ENCODE measurements at places on chromosomes 1 and 21.

GRCh38 chr21:29074783-29075182 is 1.3 kb upstream of the CCT8 start:
- DNase-seq = no peak

GRCh38 chr21:29236201-29236600 is 62.5 kb upstream of the BACH1 start:
- no peak for DNase-seq

- no peak for DNase-seq
Measured at GRCh38 chr1:176601348-176601747, 138.4 kb downstream of the PAPPA2 start.

GRCh38 chr1:234707641-234708040 is 97.7 kb upstream of the IRF2BP2 start:
- no peak for DNase-seq

DNA sequence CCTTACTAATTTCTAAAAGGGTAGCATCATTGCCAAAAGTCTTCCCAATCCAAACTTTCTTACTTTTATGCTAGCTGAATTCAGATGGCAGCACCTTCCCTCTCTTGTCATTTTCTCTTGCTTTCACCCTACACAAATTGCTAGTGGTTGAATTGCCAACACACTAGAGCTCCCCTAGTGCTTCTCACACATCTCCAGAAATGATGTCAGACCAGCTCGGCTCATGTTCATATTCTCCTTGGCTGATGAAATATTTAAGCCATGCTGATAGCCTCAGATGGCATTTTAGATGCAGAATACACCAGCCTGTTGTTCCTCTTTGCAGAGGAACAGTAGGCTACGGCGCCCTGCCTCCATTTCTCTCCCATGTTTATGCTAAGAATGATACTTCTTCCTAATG is 256.9 kb downstream of the PTBP2 start:
- no peak for DNase-seq

DNA sequence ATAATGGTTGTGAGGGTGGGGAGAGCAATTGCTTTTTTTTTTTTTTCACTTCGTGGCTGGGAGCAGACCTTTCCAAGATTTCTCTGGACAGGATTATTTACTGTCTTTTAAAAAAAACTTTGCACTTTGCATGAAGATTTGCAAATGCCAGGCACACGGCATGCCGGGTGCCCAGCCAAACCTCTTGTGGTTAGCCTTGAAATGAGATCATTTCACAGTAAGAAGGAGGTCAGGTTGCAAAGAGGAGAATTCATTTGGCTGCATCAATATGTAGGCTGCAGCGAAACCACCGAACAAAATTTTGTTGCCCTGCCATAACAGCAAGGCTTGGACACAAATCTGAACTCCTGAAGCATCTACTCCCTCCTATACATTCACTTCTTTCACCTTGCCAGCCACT is 36.5 kb upstream of the KCND3 start:
- DNase-seq = no peak

DNA sequence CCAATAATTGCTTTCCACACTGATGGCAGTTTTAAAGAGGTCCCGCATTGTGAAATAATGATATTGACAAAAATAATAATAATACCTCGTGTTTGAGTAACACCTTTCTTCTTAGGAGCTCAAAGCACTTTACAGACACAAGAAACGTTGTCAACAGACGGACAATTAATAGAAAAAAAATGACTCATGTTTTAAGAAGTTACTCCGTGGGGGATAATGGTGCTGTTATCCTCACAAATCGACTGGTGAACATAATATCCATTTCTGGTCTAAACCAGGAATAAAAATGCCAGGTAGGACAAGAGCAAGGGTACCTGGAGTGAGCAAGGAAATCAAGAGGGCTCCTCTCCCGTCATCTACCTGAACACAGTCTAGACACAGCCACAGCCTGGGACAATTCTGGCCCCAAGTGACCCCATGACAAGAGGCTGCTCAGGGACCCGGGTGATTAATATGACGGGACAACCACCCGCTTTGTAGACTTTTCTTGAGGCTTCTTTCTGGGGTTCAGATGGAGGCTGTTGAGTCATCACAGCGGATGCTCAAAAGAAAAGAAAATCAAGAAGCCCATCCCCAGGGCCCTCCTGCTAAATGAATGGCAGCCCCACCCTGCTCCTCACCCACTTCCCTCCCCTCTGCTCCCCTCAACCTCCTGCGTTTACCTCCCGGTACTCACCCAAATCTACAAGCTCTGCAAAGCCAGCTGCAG is 146.2 kb upstream of the IRF2BP2 start:
- DNase-seq = no peak

DNA sequence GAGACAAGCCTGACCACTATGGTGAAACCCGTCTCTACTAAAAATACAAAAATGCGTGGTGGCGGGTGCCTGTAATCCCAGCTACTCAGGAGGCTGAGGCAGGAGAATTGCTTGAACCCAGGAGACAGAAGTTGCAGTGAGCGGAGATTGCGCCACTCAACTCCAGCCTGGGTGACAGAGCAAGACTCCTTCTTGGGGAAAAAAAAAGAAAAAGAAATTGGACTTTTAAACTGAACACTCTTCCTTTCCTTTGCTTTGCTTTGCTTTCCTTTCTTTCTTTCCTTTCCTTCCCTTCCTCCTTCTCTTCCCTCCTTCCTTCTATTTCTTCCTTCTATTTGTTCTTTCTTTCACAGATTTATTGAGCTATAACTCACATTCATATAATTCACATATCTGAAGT is 43.3 kb upstream of the PUM1 start:
- DNase-seq = no peak

DNA sequence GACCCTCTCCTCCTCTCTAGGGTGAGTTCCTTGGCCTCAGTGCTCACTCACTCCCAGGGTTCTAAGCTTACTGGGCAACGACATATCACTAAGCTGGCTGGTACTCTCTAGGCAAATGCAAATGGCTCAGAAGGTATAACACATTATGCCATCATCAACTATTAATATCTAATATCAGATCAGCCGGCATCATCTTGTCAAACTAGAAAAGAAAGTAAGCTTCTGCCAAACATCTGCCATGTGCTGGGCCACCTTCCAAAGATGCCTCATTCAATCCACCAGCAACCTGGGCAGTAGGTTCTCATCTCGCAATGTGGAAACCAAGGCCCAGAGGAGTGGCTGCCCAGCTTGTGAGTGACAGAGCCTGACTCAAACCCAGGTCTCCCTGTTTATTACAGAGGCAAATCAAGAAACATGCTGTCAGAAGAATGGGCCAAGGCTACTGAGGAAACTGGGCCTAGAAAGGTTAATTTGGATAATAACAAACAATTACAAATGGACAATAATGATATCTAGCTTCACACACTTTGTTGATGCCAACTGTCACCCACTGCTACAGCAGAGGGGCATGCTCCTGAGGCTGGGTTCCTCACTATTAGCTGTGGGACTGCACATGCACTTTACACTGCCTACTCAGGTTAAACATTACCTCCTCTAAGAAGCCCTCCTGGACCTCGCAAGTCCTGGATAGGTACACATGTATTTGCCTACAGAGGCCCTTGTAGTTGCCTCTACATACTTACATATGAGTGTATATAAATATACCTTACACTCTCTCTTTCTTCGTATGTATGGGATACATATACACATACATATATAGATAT is 183.3 kb upstream of the JUN start:
- DNase-seq = no peak

- no peak for DNase-seq
Measured at GRCh38 chr21:26280775-26281174, 110.2 kb upstream of the APP start.

DNA sequence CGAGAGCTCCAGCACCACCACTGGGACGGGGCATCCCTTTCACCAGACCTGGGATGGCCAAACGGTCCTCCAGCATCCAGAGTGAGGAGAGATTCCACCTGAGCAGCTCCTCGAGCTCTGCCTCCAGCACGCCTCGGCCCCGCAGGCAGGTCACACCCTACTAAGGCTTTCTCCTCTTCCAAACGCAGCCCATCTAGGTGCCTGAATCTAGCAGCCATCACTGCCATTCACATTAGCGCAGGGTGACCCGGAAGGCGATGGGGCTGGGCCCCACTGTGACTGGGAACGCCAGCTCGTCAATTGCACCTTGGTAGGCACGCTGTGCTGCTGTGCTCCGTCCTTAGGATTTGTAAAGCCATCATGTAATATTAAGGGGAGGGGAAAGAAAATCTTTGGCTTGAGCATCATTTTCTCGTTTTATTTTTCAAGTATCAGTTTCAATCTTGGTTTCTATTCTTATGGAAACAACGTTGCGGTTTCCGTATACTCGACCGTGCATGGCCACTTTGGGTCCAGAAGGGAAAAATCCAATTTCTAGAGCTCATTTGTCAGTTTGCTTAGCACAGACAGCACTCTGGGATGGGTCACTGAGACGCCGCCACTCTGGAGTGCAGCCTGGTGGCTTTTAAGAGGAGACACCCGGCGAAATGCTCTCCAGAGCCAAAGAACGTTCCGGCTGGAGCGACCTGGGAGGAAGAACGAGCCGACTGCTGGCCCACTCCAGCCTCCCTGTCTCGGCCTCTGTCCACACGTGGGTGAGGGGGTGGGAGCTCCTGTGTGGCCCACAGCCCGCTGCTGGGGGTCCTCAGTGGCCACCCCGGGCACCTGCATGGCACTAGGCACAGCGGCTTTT is 173.6 kb downstream of the PRDM16 start:
- DNase-seq = no peak

GRCh38 chr1:12524266-12524665 is 93.7 kb downstream of the DHRS3 start:
- DNase-seq = no peak

DNA sequence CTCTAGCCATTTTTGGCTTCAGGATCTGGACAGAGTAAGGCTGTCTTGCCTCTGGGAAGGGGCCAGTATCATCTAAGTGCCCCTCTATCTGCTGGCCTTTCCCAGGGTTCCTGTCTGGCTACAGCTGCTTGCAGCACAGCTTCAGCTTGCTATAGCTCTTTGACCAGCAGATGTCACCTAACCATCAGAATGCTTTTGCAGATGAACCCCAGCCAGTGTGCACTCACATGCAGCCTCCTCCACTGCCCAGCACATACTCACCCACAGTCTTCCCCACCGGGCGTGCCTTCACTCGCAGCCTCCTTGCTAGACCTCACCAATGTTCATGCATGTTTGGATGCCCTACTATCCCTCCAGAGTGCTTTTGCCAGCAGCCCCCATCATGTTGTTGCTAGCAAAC is 769.0 kb downstream of the BRINP3 start:
- DNase-seq = no peak

DNA sequence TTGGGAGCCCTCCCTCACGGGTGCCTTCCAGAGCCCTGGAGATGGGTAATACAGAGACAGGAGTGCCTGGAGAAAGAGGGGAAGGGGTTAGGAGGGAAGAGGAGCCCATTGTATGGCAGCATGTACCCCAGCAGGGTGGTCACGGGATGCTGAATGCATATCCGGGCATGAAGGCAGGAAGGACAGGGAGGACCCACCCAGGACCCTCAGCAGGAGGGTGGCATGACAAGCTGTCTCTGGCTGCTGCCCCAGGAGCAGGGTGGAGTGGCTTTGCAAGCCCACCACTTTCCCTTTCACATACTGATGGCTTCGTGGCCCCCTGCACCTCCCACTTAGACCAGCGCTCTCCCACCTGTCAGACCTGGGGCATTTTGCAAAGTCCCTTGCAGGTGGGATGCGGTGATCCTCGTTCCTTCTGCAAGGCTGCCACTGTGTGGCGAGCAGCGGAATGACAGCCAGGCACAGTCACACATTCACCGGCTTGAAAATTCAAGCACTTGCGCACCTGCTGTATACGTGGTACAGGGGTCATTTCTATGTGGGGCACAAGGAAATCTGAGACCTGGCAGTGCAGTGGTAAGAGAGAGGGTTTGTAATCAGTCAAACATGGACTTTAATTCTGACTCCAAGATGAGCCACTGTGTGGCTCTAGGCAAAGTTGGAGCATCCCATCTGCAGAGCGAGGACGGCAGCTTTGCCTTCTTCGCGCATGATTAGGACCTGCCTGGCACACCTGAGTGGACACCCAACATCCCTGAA is 53.2 kb upstream of the TMEM51 start:
- no peak for DNase-seq

DNA sequence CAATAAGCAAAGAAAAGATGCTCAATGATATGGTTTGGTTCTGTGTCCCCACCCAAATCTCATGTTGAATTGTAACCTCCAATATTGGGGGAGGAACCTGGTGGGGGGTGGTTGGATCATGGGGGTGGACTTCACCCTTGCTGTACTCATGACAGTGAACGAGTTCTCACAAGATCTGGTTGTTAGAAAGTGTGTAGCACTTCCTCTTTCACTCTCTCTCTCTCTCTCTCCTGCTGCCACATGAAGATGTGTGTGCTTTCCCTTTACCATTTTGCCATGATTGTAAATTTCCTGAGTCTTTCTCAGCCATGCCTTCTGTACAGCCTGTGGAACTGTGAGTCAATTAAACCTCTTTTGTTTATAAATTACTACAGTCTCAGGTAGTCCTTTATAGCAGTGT is 248.4 kb downstream of the HHIPL2 start:
- DNase-seq = no peak

DNA sequence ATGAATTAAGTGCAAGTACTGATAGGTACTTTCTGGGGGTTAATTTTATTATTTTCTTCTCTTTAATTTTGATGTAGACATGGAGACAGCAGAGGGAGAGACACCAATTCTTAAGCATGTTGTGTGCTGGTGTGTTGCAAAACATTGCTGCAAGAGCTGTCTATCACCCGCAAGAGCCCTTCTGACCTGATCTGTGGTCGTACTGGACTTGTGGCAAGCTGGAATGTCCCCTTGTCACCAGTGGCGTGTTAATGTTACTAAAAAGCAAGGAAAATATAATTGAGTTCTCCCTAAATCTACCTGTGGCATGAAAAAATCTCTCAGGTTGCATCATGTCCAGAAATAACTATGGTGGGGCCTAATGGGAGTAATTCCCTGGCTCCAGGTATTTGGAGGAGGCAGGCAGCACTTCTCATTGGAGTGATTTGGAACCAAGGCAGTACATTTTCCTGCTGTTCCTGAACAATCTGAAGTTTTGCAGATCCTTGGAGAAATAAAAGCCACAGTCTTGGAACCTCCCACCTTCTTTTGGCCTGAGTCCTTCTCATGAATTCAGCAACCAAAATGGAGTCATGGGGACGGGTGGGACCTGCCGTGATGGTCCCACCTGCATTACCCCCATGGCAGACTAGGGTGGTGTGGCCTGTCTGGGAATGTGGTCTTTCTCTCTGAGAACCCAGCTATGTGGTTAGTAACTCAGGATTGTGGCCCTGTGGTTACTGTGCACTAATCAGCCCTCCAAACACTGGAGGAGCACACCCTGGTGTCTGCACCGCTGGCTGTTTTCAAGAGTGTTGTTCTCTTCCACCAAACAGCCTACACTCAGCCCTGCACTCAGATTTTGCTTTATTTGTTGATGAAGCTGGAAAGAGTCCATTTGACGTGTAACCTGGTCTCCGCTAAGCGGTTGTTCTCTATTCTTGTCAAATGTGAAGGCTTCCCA is 57.4 kb downstream of the GALNT2 start:
- DNase-seq = no peak

DNA sequence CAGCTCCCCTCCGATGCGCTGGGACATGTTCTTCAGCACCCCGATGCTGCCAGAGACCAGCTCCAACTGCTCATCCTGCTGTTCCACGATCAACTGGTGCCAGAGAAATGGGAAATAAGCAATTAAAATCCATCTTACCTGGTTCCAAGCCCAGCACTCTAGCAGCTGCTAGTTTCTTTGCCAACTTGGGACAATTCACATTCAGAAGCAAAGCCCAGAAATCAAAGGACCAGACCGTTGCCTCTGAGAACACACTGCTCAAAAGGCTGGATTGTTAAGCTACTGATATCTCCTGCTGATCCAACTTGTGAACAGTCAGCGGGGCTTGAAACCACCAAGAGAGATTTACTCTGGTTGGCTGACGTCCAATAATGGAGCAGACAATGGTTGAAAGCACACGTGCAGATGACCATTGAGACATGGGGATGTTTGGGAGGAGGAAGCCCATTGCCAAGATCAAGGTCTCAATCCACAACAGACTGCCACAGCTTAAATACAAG is 34.4 kb downstream of the STX6 start:
- no peak for DNase-seq
